ENCODE measurements at places on chromosomes 2 and 18.

DNA sequence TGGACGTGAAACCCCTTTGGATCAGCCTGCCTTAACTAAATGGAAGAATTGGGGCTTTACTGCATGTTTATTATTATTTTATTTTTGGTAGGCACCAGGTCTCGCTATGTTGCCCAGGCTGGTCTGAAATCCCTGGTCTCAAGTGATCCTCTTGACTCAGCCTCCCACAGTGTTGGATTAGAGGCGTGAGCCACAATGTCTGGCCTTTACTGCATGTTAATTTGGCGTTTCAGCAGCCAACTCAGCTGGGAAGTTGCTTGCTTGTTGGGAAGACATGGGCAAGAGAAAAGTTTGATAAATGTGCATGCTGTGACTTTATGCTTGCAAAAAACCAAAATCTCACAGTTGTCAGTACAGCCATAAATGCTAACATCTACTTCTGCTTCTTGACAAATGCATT, 105.1 kb downstream of the FMNL2 start:
- DNase-seq = no peak

GRCh38 chr2:79512442-79513401, at the start of gene CTNNA2:
TSS of gene CTNNA2 (plus strand) at chr2:79513051.
- no peak for DNase-seq

- DNase-seq = no peak
These were observed 3.1 kb downstream of the PROM2 start for GRCh38 chr2:95277246-95277906.

- no peak for DNase-seq
These were observed 61.4 kb downstream of the SMAD7 start for GRCh38 chr18:48889115-48889941.

- no peak for DNase-seq
These were observed 56.1 kb downstream of the SF3B1 start for GRCh38 chr2:197378494-197379307.
